ENCODE measurements at places on chromosomes 2 and 18. TPM values are rescaled to one million over a fixed set of nuclear protein-coding genes. Genes with fewer than 3 reads are reported as not detected.

Gene NEB
- total RNA-seq = 0.87 TPM

- no peak for DNase-seq
These were observed 127.1 kb upstream of the CDH7 start for GRCh38 chr18:65623676-65624075.

Gene ASAP2
- 12.9 TPM for total RNA-seq

DNA sequence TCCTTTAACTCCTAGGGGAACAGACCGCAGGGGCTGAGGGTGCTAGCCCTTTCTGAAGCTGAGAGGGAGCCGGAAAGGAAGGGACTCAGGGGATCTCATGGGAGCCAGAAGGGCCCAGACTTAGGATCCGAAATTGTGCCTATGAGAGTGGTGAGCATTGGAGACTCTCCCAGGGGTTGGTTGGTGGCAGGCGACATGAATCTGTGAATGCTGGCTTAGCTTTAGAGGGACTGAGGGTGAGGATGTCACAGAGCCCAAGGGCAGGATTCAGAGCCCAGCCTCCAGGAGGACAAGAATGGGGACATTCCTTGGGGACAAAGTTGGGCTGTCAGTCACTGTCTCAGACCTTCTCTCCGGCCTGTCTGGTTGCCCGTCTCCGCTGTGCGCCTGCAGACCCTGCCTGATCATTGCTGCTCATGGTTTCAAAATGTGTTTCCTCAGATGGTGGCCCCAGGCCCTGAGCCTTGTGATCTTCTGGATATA lies 17.5 kb downstream of the GNLY start:
- DNase-seq = no peak

DNA sequence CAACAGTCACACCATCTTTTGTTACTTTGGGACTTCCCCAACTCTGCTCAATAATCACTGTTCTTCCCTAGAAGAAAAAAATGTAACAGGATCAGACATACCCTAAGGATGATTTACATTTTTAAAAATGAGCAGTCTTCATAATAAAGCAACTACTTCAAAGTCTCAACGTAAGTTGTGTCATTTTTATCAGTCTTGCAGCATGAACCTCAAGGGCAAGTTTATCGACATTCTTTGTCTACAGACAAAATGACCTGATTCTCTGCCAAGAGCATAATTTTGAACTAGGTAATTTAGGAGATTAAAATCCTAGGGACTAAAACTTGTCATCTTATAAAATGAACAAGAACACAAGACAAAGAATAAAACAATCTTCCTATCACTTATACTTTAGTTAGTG lies 2.3 kb downstream of the HSPD1 start:
- DNase-seq = no peak

GRCh38 chr18:26655525-26656430 lies 107.4 kb upstream of the KCTD1 start:
- peak; percentile 84 for DNase-seq

DNA sequence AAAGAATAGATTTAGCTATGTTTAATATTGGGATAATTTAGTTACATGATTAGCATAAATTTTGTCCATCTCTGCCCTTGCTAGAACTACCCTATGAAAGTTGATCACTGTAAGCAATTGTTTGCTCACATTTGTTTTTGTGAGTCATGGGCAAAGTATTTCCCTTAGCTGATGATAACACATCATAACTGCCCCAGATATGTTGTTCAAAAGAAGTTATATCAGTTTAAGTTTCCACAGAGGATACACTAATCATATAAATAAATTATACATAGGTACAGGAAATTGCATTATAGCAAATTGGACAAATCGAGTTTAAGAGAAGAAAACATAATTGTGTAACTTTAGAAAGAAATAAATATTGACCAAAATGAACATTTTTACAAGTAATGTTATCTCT lies 223.2 kb upstream of the PIK3C3 start:
- DNase-seq = no peak

DNA sequence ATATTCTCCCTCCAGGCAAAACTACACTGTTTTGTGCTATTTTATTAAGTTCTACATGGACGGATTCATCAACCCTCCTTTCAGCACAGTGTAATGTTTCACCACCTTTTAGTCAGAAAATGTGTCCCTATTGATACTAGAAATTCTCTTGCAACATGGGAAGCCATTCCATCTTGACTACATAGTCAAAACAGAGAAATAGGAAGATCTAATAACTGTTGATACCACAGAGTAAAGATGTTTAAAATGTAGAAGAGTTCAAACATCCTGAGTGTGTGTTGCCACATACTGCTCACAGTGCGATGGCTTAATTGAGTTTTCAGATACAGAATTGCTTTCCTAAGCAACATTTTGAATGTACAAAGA lies 492.2 kb upstream of the RAB12 start:
- no peak for DNase-seq

DNA sequence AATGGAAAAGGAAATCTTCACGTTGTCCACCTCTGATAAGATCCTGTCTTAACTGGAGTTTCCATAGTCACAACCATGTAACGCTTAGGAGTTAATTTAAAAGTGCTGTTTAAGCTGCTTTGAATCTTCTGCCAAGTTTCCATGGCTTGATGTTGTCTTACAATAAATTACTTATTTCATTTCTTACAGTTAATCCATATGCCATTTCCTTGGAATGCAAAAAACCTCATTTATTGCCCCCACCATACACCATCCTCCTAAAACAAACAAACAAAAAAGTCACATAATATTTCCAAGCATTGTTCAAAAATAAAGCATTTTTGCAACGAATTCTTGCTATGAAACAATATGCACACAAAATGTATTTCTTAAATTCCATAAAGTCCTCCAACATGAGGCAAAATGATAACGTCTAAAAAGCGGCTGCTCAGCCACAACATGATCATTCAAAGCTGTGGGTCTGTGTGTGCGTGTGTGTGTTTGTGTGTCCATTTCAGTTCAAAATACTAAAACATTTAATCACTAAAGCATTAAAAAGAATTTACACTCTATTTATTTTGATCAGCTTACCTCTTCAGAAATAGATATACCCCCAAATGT lies 46.8 kb upstream of the PXDN start:
- DNase-seq = no peak

DNA sequence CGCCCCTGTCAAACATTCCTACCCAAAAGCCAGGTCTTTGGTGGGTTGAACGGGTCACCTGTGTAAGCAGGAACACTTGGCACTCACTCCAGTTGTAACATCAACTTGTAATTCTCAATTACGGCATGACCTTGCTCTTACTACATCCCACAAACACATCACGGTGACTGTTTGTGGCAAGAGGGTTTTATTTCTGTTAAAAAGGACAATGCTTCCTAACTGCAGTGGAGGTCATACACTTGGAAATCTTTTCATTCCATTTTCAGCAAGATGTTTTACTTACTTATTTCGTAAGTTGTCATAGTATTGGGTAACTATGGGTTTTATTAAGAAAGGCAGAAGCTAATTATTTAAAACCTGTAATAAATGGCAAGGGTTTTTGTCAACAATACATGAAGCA lies 126.1 kb downstream of the ZNF516 start:
- no peak for DNase-seq

GRCh38 chr18:66317243-66318090 lies 286.4 kb downstream of the CDH19 start:
- no peak for DNase-seq

GRCh38 chr18:13888191-13888716 lies 27.1 kb downstream of the MC2R start:
- no peak for DNase-seq

DNA sequence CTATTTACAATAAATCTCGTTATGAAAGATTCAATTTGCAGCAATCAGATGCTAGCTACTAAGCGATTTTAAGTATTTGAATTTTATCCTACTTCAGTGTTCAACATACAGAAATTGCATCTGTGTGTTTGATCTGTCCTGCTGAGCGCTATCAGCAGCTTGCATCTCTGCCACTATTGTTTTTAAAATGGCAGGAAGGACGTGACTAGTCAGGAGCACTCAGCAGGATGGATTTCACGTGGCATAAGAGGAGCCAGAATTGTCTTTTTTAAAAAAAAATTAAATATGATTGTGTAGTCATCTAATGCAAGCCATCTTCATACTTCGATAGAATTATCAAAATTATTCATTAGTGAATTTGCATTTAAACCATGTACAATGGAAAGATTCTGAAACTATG lies 2.8 kb upstream of the KLHL14 start:
- DNase-seq = no peak

- no peak for DNase-seq
These were observed 175.5 kb upstream of the FOSL2 start for GRCh38 chr2:28217042-28217740.

Gene FHOD3
- total RNA-seq = 350 TPM

DNA sequence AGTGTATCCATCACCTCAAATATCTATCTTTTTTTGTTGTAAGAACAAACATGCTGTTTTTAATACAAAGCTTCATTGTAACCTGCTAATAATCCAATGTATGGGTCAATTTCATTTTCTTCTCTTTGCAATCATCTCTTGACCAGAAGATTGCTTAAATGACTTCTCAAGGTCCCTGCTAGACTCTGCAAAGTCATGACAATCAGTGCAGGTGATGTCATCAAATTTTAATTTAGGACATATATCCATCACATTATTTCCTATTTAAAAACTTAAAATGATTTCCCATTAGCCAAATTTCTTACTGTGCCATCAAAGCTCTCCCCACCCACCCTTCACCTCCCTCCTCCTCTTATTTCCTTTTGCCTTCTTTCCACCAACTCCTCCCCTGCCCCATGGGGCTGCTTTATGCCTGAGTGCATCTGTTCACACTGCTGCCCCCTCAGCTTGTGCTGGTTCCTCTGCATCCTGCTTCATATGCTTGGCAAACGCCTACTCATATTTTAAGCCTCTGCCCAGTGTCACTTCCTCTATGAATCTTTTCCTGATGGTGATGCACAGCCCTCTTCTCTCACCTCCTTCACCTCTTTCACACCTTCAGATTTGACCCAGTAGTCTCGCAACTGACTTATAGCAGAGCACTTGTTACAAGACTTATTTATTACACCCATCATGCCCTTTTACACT lies 20.3 kb downstream of the PLEK start:
- no peak for DNase-seq

DNA sequence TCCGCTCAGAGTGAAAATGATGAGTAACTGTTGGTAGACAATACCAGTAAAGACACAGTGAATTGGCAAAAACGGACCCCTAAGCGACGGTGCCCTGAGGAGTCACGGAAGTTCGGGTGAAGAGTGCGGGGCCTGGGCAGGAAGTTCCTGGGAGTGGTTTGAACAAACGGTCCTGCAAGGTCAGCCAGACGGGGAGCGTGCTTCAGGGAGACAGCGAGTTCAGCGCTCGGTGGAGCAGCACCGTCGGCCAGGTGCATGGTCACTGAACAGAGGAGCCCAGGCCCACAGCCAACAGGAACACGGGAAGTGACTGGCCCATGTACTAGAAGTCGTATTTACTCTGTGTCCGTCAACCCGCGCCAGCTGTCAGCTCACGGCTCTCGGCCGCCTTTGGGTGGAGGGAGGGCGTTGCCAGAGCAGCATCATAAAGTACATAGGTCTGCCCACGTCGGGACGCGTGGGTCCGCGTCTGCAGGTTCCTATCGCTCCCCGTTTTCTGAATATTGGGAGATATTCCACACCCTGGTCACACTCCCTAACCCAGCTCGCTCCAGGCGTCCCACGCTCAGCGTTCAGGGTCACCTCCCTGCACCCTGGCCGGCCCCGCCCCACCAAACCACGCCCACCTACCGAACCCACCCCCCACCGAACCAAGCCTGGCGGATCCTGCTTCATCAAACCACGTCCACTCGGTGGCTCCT lies 75.6 kb upstream of the UXS1 start:
- DNase-seq = peak; percentile 84

- no peak for DNase-seq
These were observed 260.4 kb downstream of the STK39 start for GRCh38 chr2:167987026-167987425.

Gene CNDP1
- total RNA-seq = not detected

- DNase-seq = no peak
These were observed 55.9 kb upstream of the SLC66A3 start for GRCh38 chr2:11099122-11100065.

DNA sequence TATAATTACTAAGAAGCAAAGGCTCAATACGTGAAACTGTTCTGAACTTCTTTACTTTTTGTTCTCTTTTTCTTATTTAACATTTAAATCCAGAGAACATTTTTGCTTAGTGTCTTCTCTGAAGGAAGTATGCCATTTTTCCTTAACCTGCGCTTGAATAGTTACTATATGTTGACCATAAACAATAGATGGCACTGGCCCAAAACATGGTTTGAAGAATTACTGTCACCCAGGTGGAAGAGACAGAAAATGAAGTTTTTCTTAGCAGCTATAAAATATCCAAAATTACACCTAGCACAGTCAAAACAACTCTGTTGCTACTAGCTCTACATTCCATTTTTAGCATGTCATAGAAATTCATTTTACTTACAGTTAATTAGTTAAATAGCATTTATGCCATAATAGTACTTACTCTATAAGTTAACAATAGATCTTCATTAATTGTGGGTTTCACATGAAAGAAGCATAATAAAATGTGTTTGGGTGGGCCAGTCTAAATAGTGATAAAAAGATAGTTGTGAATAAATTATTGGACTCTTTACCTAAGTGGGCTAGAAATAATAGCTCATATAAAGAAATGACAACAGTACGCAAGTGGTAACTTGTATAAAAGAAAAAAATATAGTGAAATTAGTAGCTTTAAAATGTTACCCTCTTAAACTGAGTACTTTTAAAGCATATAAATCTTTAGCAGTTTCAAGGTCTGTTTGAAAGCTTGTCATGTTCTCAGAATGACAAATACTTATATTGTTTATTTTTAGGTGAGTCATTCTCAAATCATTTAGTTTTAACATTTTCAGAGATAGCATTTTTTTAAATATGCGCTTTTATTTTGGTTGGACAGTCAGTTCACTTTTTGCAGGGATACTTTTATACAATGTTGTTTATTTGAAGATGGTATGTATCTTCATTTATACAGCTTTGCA lies 3.7 kb downstream of the ETAA1 start:
- no peak for DNase-seq

DNA sequence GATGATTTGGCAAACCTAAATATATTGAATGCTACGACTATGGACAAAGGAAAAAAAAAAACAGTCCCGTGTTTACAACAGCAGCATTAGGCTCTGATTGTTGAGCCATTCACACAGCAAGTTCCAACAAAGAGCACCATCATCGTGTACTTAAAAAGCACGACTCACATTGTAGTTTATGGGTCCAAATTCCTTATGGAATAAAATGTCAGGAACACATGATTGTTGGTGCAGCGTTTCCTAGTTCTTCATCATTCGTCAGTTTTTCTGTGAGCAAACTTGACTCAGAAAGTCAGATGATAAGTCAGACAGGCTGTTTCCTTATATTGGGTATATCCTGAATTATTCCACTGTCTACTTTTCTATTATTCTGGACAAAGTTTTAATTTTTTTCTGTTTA lies 10.0 kb upstream of the KIDINS220 start:
- DNase-seq = no peak

- no peak for DNase-seq
These were observed 15.7 kb upstream of the TRIB2 start for GRCh38 chr2:12700989-12701388.

DNA sequence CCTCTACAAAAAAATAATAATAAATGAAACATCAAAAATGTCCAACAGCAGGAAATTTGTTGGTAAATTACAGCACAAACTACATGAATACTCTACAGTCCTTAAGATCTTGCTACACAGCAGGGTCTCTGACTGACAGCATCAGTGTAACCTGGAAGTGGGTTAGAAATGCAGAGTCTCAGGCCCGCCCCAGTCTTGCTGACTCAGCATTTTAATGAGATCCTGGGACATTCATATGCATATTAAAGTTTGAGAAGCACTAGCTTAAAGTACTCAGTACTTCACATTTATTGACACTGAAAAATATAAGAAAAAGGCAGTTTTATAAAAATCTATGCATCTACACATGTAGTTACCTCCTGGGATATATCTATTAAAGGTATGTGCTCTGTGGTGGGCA lies 21.7 kb downstream of the ST3GAL5 start:
- DNase-seq = no peak

- DNase-seq = no peak
These were observed 11.6 kb upstream of the MRPL19 start for GRCh38 chr2:75634945-75635344.
